GM23338 (cell line): ENCODE measurements at places on chromosomes 3 and 15. TPM values are rescaled to one million over a fixed set of nuclear protein-coding genes. Genes with fewer than 3 reads are reported as not detected.

- DNase-seq = no peak
- H3K27me3 ChIP-seq = no peaks in the 10 kb centered on the region
- H3K27ac ChIP-seq = no peak overlapping the region
- H3K4me1 ChIP-seq = no peaks in the 10 kb centered on the region
Observed at GRCh38 chr15:32826685-32827084, 108.9 kb downstream of the GREM1 start.

- no peak for DNase-seq
- H3K4me3 ChIP-seq = no peak overlapping the region
- H3K27ac ChIP-seq = no peak overlapping the region
- H3K27me3 ChIP-seq = no peaks in the 10 kb centered on the region
Observed at GRCh38 chr15:98983334-98983733, 24.3 kb downstream of the PGPEP1L start.

- no peaks in the 10 kb centered on the region for H3K36me3 ChIP-seq
- no peak overlapping the region for H3K4me3 ChIP-seq
- H3K4me1 ChIP-seq = peaks cover 3% of the 10 kb centered on the region; the same call in 1 of the 2 replicates
- H3K27ac ChIP-seq = no peak overlapping the region
- no peak for DNase-seq
Observed at GRCh38 chr3:14859880-14860279, 41.1 kb downstream of the FGD5 start.

DNA sequence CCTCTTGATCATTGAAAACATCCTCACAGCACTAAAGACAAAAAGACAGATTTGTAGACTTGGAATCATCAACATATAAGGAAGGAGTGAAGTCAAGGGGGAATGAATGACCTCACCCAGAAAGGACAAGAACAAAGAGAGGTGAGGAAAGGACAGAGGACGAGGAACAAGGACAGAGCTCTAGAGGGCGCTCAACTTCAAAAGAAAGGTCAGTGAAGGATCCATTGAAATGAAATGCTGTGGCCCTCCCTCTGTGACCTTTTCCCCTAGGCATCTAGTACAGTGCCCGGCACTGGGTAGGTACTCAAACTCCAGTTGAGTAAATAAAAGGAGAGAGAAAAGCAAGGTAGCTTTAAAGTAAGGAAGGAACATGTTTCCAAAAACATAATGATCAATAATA, 2.6 kb downstream of the ATP8B4 start:
- no peaks in the 10 kb centered on the region for H3K4me1 ChIP-seq
- no peak overlapping the region for H3K27ac ChIP-seq
- no peaks in the 10 kb centered on the region for H3K36me3 ChIP-seq
- no peaks in the 10 kb centered on the region for H3K27me3 ChIP-seq

The GOLGA8K gene
- total RNA-seq = not detected in 2 replicates

The UNC13C gene
- 0.03 and 0.58 TPM in 2 replicates for total RNA-seq

DNA sequence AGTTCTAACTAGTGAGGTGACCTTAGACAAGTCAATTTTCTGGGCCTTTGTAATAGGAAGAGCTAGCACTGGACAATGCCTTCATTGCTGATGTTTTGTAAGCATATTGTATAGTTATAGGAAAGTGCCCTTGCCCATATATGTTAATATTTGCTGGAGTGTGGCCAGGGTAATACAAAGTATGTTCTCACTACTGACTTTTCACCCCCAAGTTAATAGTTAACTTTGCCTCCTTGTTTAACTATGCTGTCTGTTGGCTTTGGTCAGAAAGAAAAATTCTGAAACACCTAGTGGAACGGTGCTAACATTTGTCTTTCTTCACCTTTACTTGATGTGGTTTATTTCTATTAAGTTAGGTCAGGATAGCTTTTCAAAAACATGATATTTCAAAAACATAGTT, 287.4 kb upstream of the CTNNB1 start:
- no peaks in the 10 kb centered on the region for H3K27me3 ChIP-seq
- H3K4me1 ChIP-seq = no peaks in the 10 kb centered on the region
- H3K4me3 ChIP-seq = no peak overlapping the region
- no peak overlapping the region for H3K27ac ChIP-seq

DNA sequence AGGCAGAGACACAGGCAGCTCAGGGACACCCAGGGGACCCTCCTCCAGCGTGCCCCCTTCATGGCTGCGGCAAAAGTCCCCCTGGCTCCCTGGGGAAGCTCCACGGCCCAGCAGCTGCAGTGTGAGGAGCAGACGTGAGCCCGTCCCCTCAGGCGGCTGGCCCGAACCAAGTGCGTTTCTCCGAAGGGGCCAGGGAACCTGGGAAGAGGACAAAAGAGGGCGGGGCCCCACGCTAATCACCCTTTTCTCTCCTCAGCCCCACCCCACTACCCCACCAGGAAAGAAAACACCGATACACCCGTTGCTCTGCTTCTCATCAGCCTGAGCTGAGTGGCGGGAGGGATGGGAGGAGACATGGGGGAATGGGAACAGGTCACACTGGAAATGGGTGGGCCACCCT, at the start of gene MUC4:
Gene MUC4, minus strand, starts transcription at position 174 of the 400 bp plus-strand sequence. Its CDS starts 112 bp downstream, at position 62.
- no peaks in the 10 kb centered on the region for H3K27me3 ChIP-seq
- H3K4me3 ChIP-seq = peak within 1 kb of the TSS; percentile 39; the same call in 1 of the 2 replicates
- peak; percentile 63 for DNase-seq
- H3K4me1 ChIP-seq = peaks cover 29% of the 10 kb centered on the region; the same call in 1 of the 2 replicates
- H3K27ac ChIP-seq = no peak within 1 kb of the TSS
- no peaks in the 10 kb centered on the region for H3K36me3 ChIP-seq

GRCh38 chr3:133843634-133844033, 38.0 kb downstream of the SRPRB start:
- no peak overlapping the region for H3K4me3 ChIP-seq
- DNase-seq = no peak
- H3K36me3 ChIP-seq = no peaks in the 10 kb centered on the region

The SAMMSON gene
- not detected in 2 replicates for total RNA-seq

GRCh38 chr15:41942886-41943285, 29.5 kb downstream of the EHD4 start:
- no peak for DNase-seq
- H3K27ac ChIP-seq = no peak overlapping the region
- no peaks in the 10 kb centered on the region; the same call in 1 of the 2 replicates for H3K4me1 ChIP-seq
- no peak overlapping the region for H3K4me3 ChIP-seq
- H3K36me3 ChIP-seq = no peaks in the 10 kb centered on the region

The BNIP2 gene
- total RNA-seq = 83.7 and 86.6 TPM in 2 replicates

The GABRA5 gene
- total RNA-seq = 15.5 and 25.9 TPM in 2 replicates

The ETV5 gene
- 48.4 and 57.1 TPM in 2 replicates for total RNA-seq

The KIF7 gene
- total RNA-seq = 13.4 and 20.1 TPM in 2 replicates

DNA sequence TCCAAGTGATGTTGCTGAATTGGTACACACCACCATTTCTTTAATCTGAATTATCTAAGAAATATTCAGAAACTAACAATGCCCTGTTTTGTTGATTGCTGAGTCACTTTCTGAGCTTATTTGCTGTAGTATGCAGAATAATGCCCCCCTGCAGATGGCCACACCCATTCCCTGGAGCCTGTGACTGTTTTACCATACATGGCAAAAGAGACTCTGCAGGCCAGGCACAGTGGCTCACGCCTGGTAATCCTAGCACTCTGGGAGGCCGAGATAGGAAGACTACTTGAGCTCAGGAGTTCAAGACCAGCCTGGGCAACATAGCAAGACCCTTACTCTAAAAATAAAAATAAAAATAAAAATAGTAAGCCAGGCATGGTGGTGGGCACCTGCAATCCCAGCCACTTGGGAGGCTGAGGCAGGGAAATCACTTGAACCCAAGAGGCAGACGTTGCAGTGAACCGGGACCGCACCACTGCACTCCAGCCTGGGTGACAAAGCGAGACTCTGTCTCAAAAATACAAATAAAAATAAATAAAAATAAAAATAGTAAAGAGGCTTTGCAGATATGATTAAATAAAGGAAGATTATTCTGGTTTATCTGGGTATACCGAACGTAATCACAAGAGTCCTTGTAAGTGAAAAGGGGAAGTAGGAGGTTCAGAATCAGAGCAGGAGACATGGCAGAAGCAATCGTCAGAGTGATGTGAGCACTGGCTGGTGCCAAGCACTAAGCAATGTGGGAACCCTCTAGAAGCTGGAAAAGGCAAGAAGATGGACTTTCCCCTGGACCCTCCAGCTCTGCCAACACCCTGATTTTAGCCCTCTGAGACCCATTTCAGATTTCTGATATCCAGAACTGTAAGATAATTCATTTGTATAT, 19.0 kb downstream of the PCYT1A start:
- H3K27me3 ChIP-seq = no peaks in the 10 kb centered on the region
- no peak overlapping the region for H3K4me3 ChIP-seq
- H3K36me3 ChIP-seq = peaks cover 3% of the 10 kb centered on the region
- peak; percentile 48 for DNase-seq

The ROBO2 gene
- 4.3 and 7.8 TPM in 2 replicates for total RNA-seq

GRCh38 chr15:94297558-94297957, 66.2 kb downstream of the MCTP2 start:
- H3K4me1 ChIP-seq = no peaks in the 10 kb centered on the region
- H3K27ac ChIP-seq = no peak overlapping the region
- no peak for DNase-seq
- no peaks in the 10 kb centered on the region for H3K27me3 ChIP-seq
- H3K36me3 ChIP-seq = no peaks in the 10 kb centered on the region

The PTPRG gene
- 117 and 131 TPM in 2 replicates for total RNA-seq

The LAMB2 gene
- total RNA-seq = 106 and 154 TPM in 2 replicates

The NANOGP8 gene
- 49.6 and 53.4 TPM in 2 replicates for total RNA-seq

The SLC9C1 gene
- 0.97 and 1.7 TPM in 2 replicates for total RNA-seq

DNA sequence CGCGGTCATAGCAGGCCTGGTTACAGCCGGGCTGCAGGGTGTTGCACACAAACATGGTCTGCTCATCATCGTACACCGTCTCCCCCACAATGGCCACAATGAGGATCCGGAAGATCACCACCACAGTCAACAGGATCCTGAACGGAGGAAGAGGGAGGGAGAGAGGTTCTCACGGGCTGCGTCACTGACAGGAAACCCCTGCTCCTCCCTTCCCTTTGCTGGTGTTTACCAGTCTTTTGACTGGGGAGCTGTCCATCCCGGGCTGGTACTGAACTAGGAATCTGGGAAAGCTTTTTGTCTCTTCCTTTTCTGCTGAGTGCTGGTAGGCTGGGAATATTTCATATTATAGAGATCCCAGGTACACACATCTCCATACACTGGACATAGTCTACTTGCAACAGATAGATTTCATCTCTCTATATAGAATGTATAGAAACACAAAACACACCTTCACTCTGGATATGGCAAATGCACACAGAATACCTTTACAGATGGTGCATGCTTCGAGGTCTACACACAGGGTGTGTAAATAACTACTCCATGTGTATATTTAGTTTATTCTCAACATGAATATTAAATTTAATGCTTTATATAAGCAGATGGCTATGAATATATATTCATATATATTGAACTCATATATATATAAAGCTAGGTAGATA, 1.4 kb downstream of the GJD2 start:
- no peak overlapping the region for H3K27ac ChIP-seq
- H3K36me3 ChIP-seq = no peaks in the 10 kb centered on the region
- peak overlapping the region; percentile 83; the same call in 1 of the 2 replicates for H3K4me3 ChIP-seq
- DNase-seq = peak; percentile 94
- H3K27me3 ChIP-seq = peaks cover 54% of the 10 kb centered on the region

GRCh38 chr3:57145852-57146251, 19.3 kb downstream of the IL17RD start:
- H3K27me3 ChIP-seq = no peaks in the 10 kb centered on the region
- H3K27ac ChIP-seq = no peak overlapping the region
- DNase-seq = no peak
- H3K4me3 ChIP-seq = no peak overlapping the region
- no peaks in the 10 kb centered on the region for H3K36me3 ChIP-seq

GRCh38 chr3:108394016-108394415, 97.7 kb downstream of the HHLA2 start:
- H3K36me3 ChIP-seq = no peaks in the 10 kb centered on the region
- H3K4me1 ChIP-seq = peaks cover 10% of the 10 kb centered on the region
- DNase-seq = no peak
- H3K27me3 ChIP-seq = no peaks in the 10 kb centered on the region
- no peak overlapping the region for H3K27ac ChIP-seq

The ITIH4 gene
- total RNA-seq = 1.4 and 6.4 TPM in 2 replicates

GRCh38 chr3:195102609-195103467, 168.1 kb downstream of the XXYLT1 start:
- no peak overlapping the region for H3K4me3 ChIP-seq
- H3K36me3 ChIP-seq = no peaks in the 10 kb centered on the region
- no peaks in the 10 kb centered on the region for H3K27me3 ChIP-seq
- no peak for DNase-seq

The CCR9 gene
- total RNA-seq = not detected in 2 replicates

- no peak for DNase-seq
- H3K4me1 ChIP-seq = no peaks in the 10 kb centered on the region
- no peaks in the 10 kb centered on the region for H3K36me3 ChIP-seq
- no peak overlapping the region for H3K4me3 ChIP-seq
- no peak overlapping the region for H3K27ac ChIP-seq
- H3K27me3 ChIP-seq = no peaks in the 10 kb centered on the region
Observed at GRCh38 chr3:147299656-147300055, 106.7 kb downstream of the ZIC4 start.

The GOLGA8T gene
- total RNA-seq = 0.42 and 0.54 TPM in 2 replicates

The KCNMB2 gene
- total RNA-seq = not detected in 2 replicates

DNA sequence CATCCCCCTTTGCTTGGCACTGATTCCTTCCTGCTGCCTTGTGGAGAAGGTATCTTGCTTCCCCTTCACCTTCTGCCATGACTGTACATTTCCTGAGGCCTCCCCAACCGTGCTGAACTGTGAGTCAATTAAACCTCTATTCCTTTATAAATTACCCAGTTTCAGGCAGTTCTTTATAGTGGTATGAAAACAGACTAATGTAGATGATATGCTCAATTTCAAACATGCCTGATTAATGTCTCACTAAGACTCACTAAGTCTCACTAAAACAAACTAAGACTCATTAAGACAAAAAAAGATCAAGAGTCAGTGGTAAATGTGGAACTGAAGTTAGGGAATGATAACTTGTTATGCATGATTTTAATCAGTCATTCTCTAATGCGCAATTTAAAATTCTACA, 606.6 kb downstream of the RBMS3 start:
- H3K4me1 ChIP-seq = no peaks in the 10 kb centered on the region
- no peak for DNase-seq
- no peaks in the 10 kb centered on the region for H3K36me3 ChIP-seq
- H3K4me3 ChIP-seq = no peak overlapping the region
